ENCODE measurements at places on chromosomes 2 and 18.

GRCh38 chr18:56873441-56874140 lies 222.4 kb downstream of the WDR7 start:
- DNase-seq: no peak

DNA sequence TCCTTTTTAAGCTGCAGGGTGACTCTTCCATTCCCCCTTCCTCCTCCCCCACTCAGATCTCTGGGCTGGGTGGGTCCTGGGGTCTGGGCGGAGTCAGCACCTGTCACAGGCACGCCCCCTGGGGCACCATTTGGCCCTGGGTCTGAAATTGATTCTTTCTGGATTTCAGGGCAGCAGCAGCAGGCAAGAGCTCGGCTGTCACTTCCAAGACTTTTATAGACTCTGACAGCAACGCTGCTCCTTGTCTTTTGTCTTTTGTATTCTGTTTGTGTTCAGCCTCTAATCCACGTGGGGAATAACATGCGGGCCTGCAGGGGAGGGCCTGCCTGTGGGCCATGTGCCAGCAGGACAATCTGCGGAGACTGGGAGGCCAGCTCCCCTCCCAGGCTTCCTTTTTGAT lies 3.9 kb downstream of the BOD1L2 start:
- DNase-seq: no peak

GRCh38 chr18:28736951-28737350 lies 560.0 kb upstream of the CDH2 start:
- no peak for DNase-seq

DNA sequence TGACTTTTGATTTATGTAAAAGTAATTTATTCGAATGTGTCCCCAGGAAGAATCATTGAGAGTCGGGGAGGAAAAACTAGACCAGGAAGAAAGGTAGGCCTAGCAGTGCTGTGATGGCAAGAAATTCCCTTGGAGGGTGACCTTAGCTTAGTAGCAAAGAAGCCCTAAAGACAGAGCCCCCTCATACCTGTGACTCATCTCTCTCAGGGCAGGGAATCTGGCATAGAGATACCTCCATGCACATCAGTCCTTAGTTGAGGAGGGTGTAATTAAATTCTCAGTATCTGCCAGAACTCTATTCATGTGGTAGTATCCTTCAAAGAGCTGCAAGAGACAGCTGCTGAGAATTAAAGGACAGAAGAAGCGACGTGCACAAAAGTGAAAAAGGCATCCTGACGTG lies 360.3 kb downstream of the FBXO15 start:
- no peak for DNase-seq
